ENCODE measurements at places on chromosomes 12 and 14.

DNA sequence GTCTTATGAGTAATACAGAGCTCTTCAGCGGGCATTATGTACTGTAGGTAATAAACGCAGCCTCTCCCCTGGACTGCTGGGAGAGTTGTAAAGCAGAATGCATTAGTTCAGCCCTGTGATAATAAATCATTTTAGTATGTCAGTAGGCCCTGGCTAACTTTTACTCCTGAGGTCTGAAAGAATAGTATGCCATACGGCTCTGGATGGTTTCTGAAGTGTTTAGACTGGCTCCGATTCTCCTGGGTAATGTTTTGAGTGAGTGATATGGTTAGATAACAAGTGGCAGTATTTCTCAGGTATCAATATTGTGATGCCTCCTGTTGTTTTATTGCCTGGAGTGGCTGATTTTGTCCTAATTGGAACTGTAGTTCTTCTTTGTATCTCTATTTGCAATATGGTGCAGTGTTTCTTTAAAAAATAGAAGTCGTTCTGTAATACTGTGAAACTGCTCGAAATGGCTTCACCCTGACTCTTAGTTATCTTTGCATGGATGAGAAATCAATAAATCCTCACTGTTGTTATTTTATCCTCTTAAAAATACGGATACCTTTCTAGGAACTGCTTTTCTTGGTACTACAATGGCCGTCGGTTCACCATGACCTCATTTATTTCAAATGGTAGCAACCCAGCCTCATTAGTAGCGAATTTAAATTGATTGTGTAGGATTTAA lies 100.2 kb downstream of the PDZRN4 start:
- no peak for DNase-seq

DNA sequence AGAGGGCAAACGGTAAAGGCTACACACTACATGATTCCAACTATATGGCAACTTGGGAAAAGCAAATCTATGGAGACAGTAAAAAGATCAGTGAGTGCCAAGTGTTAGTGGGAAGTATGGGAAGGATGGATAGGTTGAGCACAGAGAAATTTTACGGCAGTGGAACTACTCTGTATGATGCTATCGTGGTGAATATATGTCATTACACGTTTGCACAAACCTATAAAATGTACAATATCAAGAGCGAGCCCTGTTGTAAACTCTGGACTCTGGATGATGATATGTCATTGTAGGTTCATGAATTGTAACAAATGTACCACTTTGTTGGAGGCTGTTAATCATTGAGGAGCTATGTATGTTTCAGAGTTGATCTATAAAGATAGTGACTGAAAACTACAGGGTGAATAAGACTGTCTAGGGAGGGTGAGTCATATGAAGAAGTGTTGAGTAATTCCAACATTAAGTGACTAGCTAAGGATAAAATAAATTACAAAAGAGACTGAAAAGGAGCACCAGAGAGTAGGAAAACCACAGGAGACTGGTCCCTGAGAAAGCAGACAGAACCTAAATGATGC lies 349.2 kb upstream of the LMO3 start:
- no peak for DNase-seq

DNA sequence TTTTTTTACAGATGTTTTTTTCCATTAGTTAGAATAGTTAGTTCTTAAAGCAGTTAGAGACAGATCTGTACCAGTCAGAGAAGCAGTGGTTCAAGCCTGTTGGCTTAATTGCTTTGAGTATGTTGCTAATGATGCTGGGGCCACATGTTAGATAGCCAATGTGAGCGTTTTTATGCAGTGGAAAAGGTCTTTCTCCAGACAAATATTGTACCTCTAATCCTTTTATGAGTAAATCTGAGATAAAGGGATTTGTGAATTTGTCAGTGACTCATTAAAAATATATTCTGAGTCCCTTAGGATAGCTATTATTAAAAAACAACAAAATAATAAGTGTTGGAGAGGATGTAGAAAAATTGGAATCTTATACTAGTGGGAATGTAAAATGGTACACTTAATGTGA lies 154.2 kb downstream of the MSRB3 start:
- no peak for DNase-seq

DNA sequence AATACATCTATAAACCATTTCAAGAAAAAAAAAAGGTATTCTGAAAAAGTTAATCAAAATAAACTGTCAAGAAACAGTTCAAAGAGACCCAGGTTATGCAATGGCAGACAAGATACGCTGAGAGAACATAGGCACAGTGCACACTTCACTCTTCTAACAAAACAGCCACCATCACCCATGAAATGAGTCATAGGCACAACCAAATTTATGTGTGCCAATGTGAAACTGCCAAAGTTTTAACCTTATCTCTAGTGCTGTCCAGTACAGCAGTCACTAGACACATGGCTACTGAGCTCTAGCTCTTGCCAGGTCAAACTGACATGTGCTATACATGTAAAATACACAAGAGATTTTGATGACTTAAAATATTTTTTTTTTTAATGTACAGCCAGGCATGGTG lies 1.4 kb downstream of the CEP128 start:
- no peak for DNase-seq

- DNase-seq, result no peak
These were observed 46.6 kb downstream of the ATF7 start for GRCh38 chr12:53579545-53579955.

DNA sequence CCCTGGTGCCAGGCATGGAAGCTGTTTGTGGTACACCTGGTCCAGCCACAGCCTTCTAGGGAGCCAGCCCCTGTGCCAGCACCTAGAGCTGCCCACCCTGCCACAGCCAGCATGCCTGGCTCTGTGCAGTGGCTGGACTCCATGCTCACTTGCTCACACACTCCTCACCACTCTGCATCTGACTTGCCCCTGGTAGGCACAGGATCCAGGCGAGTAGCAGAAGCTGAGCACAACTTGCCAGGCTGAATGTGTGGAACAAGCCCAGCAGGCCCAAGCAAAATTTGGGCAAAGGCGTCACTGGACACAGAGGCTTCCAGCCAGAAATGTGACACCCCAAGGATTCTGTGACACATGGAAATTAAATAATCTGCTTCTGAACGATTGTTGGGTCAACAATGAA lies 106.7 kb downstream of the MYF5 start:
- DNase-seq, result no peak

DNA sequence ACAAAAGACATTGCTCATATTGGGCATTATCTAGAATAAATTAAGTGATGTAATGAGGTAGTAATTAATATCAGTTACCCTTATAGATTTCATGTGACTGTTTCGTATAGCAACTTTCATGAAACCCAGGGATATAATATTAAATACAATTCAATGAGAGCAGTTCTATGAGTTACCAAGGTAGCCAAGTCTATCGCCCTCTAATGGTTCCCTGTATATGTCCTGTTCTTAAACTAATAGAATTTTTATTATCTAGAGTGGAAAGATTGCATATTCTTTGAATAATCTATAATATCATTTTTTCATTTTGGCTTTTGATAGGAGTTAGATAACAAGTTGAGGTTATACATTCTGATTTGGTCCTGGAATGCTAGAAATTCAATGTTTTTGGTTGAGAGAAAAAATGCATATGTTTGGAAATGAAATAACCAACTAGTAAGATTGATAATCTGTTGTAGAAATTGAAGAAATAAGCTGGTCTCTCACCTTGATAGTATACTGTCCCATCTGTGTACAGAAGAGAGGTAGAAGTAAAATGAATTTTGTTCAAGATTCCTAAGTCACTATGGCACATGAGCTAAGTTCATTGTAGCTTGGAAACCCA lies 59.7 kb downstream of the SCFD1 start:
- no peak for DNase-seq

DNA sequence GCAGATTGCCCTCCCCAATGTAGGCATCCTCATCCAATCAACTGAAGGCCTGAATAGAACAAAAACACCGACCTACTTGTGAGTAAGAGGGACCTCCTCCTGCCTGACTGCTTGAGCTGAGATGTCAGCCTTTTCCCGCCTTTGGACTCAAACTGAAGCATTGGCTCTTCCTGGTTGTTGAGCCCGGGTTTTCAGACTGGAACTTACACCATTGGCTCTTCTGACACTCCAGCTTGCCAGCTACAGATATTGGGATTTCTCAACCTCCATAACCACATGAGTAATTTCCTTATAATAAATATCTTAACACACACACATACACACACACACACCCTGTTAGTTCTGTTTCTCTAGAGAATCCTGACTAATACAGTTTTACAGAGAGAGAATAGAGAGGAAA lies 173.4 kb upstream of the NTF3 start:
- DNase-seq, result no peak

DNA sequence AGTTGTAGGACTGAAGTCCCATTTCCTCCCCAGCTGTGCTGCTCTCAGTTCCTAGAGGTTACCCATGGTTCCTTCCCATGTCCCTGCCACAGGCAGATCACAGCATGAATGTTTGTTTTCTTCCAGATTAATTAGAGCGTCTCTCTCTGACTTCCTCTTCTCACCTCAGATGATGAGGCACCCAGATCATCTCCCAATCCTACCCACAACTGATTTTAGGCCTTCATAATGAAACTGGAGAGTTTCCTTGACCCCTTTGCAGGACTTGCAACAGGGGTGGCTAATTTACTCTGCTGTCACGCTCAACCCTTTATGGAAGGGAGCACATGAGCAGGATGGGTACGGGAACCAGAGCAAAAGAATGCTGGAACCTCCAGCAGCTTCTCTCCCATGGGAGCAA lies 32.1 kb upstream of the TXNRD1 start:
- no peak for DNase-seq

GRCh38 chr12:88572781-88573549 lies 7.3 kb downstream of the KITLG start:
- no peak for DNase-seq

DNA sequence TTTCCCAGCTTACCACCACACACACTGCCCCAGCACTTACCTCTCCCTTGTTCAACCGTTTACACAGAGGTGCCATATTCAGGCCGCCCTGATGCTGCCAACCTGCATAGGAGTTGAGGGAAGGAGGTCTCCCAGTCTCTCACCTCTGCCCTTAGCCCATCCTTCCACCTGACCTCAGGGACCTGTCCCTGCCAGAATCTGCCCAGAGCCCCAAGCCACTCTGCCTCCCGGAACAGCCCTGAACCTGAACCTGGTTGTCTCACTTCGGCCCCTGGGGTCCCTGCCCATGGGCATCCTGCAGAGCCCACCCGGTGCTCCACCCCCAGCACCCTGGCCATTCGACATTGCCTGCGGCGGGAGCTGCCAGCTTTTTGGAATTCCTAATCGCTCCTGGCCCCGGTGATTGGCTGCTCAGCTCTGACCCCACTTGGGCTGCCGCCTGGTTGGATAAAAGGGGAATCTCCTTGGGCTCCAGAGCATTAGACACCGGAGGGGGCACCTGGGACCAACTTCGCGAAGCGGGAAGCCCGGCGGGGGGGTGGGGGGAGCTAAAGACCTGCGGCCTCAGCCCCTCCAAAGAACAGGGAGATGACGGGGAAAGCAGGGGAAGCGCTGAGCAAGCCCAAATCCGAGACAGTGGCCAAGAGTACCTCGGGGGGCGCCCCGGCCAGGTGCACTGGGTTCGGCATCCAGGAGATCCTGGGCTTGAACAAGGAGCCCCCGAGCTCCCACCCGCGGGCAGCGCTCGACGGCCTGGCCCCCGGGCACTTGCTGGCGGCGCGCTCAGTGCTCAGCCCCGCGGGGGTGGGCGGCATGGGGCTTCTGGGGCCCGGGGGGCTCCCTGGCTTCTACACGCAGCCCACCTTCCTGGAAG lies at the start of gene VSX2:
Gene VSX2, plus strand, starts transcription at position 476 of the 874 bp plus-strand sequence. Its CDS starts 113 bp downstream, at position 589.
- no peak for DNase-seq

GRCh38 chr14:50924236-50924635 lies 20.0 kb downstream of the PYGL start:
- no peak for DNase-seq

GRCh38 chr12:105748806-105749600 lies 389.8 kb downstream of the NUAK1 start:
- DNase-seq, result no peak

DNA sequence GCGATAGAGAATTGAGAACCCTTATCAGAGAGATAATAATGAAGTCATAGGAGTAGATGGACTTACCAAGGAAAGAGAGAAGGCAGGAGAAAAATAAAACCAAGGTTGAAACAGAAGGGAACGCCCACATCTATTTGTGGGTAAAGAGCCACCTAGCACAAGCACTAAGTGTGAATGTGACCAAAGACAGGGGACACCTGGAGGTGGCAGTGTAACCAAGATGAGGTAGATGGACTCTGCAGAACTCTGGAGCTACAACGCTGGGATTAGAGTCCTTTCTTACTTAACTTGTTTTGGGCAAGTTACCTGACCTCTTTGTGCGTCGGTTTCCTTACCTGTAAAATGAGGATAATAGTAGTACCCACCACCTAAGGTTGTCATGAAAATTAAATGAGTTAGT lies 101.9 kb downstream of the SLC5A8 start:
- DNase-seq, result no peak

DNA sequence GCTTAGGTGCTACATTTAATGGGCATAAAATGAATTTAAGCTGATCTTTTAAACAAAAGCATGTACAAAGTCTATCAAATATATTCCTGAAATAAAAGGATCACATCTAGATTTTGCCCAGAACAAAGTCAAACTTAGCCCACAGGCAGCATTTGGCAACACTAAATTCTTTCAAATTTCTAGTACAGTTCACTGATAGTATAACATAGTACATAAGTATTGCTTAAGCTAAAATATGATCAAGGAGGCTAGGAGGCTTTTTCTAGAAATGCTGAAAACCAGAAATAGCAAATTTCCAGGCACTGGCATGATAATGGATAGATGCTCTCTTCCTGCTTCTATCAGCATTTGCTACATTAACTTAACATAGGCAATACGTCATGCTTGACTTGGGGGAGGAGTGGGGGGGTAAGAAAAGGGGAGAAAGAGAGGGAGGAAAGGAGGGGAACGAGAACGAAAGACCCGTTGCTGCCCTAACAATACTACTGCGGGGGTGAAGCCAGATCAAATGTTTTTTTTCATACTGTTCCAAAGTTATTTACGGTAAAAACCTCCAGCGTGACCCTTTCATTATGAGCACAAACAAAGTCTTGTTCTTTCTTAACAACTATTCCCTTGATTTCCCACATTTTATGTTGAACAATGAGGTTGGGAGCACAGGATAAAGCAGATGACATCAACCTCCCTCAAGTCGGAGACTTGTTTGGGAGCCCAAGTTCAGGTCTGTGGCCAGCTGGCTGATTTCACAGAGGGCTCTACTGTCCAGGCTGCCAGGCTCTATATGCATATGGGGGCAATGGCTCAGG lies 10.6 kb downstream of the TMED10 start:
- DNase-seq, result no peak

- no peak for DNase-seq
These were observed 25.3 kb downstream of the PPFIBP1 start for GRCh38 chr12:27549236-27549800.

GRCh38 chr14:25518364-25518763 lies 468.4 kb upstream of the STXBP6 start:
- no peak for DNase-seq

- no peak for DNase-seq
These were observed 181.3 kb downstream of the RMST start for GRCh38 chr12:97643924-97644323.

- no peak for DNase-seq
These were observed 251.0 kb upstream of the SFSWAP start for GRCh38 chr12:131459773-131460365.

GRCh38 chr14:101202627-101203404 lies 299.3 kb upstream of the RTL1 start:
- no peak for DNase-seq
